ENCODE measurements at places on chromosomes 1 and 21. TPM values are rescaled to one million over a fixed set of nuclear protein-coding genes. Genes with fewer than 3 reads are reported as not detected.

DNA sequence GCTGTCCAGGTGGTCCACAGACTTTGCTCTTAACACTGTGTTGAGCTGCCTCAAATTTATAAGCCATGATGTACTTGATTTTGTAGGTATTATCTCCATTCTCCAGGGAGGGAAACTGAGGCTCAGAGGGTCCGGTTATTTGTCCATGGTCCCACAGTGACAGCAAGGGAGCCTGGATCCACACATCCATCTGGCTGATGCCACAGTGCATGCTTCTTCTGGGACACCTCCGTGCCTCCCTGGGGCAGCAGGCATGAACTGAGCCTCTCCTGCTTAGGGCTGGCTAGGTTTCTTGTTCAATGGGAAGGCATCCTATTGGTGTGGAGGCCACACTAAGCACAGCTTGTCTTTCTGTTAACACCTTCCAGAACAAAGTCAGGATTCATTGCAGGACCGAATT, 317.3 kb downstream of the AJAP1 start:
- no peak for DNase-seq

- no peak for DNase-seq
Measured at GRCh38 chr1:229192031-229192430, 78.9 kb upstream of the RAB4A start.

DNA sequence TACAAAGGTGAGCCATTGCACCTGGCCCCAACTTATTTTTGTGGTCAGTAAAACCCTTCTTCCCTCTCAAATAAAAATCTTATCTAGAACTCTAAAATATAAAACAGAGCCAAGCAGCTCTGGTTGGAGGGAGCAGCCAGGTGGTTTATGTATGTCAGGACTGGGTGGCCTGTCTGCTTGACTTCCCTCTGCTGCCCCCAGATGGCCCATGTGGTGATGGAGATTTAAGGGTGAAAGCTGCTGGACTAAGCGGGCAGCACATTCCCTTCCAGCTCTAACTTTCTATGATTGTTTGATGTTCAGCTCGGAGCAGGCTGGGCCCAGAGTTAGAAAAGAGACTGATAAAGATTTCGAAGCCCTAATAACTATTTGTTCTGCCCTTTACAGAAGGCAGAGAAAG, 11.9 kb upstream of the PAQR6 start:
- DNase-seq, result no peak

Gene SAMSN1
- polyA plus RNA-seq, result not detected

DNA sequence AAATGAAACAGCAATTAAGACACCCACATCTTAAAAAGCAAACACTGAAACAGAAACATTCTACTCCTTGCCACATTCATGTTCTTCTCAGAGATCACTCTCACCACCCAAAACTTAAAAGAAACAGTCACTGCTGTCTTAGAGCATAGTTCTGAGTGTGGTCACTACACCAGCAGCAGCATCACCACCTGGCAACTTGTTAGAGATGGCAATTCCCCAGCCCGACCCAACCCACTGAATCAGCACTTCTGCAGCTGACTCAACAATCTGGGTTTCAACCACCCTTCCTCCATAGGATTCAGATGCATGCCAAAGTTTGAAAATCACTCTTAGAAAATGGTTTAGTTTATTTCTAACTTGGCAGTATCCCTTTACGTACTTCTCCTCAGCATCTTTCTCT, 126.1 kb downstream of the CDC42BPA start:
- DNase-seq, result peak; percentile 94

DNA sequence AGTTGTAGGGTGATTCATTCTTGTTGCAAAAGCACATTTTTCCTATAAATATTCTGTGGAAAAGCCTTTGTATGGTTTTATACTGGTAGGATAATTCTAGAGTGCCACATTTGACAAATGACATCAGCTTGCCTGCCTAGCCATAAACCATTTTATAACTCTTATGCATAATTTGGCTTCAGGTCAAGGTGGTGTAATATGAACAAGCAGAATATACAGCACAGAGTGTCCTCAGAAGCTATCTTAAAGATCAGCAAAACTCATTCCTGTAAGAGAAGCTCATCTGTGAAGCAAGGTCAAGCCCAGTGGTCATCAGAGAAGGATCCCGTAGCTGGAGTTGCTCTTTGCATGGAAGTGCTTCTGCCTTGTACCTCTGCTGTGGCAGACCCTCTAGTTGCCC, 24.0 kb upstream of the C1orf21 start:
- no peak for DNase-seq

- DNase-seq, result no peak
Measured at GRCh38 chr1:208500375-208500774, 256.2 kb upstream of the PLXNA2 start.

DNA sequence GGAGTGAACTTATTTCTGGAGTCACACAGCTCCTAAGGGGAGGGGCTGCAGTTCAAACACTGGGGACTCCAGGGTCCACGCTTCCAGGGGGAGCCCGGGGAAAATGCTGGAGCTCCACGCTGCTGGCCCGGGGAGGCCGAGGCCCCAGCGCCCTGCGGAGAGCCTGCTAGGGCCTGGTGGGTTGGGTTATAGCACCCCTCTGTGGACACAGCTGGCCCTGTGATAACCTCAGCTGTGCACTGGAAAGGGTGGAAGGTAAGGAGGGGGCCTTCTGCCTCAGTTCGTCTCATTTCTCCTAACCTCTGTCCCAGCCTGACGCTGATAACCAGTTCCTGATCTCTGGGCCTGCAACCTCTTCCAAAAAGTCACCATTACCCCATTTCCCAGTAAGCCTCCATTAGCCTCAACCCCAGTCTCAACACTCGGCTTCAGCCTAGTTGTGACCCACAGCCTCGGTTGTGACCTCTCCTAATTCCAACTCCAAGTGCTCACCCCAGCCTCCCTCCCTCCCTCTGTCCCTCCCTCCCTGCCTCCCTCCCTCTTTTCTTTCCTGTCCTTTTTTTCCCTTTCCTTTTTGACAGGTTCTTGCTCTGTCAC, 7.1 kb downstream of the NBL1 start:
- no peak for DNase-seq

- DNase-seq, result no peak
Measured at GRCh38 chr1:113040718-113041412, 32.1 kb upstream of the LRIG2 start.

DNA sequence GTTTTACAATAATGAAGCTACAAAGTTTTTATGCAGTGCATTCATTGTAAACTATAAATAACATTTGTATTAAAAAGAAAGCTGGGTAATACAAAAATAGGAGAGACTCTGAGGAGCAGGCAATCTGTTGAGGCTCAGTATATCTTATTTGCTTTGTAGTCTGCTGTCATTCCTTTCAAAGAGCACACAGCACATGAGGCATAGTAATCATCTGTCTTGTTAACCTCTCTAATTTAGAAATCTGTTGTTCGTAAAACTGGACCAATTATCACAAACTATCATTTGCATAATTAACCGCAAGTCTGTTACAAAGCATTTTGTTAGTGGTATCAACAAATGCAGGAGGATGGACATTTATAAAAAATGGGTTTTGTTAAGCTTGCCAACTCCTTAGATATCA, 51.0 kb downstream of the SELENOF start:
- no peak for DNase-seq

DNA sequence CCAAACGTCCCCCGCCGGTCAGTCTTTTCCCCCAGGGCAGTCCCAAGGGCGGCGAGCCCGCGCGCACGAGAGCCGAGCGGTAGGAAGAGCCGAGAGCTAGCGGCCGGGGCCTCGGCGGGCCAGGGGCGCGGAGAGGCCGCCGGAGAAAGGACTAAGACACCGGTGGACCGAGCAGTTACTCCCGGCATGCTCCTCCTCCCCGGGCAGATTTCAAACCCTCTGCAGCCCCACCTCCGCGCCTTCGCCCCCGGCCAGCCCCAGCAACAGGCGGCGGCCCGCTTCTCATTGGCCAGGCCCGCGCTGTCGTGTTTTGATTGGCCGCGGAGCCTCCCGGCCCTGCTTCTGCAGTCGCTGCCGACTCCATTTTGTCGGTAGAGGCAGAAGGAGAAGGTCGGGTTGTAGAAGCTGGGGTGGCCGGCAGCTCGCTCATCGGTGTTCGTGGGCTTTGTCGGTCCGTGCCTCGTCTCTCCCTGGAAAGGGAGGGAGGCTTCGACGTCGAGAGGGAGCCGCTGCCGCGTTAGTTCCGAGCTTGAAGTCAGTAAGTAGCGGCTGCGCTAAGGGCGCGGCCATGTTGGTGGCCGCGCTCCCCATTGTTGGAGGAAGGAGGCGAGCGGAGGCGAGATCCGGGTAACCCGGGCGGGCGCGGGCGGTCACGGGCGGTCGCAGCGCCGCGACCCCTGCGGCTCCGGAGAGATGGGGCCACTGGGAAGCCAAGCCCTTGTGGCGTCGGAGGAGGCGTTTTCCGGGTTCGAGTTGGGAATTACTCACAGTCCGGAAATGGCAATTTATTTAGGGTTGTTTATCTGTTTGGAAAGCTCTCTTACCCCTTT, at the start of gene PNRC2:
PNRC2 (plus strand) TSS at position 368 of the 830 bp plus-strand sequence. CDS start 1,630 bp downstream, outside the sequence.
- peak; percentile 86 for DNase-seq

DNA sequence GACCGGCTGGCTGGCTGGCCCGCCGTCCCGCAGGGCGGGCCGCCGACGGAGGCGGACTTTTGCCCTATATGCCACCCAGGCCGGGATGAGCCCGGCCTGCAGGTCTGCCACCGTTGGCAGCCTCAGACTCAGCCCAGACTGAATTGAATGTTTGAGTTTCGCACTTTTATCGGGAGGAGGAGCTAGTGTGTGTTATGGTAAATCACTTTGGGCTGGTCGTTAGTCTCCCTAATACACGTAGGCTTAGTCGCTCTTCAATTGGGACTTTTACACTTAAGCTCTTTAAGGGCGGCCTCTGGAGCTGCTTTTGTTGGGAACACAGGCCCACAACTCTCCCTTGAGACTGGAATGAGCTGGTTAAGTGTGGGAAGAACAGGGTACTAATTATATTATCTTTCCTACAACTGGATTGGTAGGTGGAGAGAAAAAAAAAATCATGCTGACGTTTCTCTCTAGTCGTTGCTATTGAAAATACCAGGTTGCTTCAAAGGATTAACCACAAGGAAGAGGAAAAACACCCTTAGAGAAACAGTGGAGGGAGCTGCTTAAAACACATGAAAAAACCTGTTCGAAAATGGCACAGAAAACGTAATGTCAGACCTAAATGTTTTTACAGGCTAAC, 1.4 kb upstream of the IRF2BP2 start:
- no peak for DNase-seq

DNA sequence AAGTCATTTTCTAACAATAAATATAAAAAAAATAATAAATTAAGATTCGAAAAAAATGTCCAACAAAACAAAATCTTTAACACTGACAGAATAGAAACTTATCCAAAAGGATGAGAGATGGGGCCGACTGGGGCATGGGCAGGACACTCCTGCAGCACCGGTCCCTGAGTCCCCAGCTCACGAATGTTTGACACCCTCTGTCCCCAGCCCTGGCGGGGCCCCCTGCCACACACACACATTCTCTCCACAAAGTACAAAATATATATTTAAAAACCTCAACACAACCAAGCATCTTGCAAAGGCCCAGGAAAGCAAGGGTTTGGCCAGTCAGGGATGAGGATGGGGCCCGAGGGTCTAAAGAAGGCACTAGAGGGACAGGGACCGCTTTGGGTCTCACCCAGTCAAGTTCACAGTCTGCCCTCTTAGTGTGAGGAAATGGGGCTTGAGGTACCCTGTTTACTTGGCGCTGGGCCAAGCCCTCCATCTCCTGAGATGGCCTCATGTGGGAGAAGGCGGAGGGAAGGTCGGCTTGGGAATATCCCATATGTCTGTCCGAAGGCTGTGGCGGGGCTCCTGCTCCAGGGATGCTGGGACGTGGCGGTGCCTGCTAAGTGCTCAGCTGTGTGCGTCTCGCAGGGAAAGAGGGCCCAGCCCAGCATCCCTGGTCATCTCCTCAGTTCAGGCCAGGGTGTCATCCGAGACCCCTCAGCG, 31.3 kb downstream of the EPHA2 start:
- no peak for DNase-seq

Gene TDRD10
- polyA plus RNA-seq, result not detected

- DNase-seq, result peak; percentile 66
Measured at GRCh38 chr1:66521721-66522365, 12.1 kb upstream of the SGIP1 start.

DNA sequence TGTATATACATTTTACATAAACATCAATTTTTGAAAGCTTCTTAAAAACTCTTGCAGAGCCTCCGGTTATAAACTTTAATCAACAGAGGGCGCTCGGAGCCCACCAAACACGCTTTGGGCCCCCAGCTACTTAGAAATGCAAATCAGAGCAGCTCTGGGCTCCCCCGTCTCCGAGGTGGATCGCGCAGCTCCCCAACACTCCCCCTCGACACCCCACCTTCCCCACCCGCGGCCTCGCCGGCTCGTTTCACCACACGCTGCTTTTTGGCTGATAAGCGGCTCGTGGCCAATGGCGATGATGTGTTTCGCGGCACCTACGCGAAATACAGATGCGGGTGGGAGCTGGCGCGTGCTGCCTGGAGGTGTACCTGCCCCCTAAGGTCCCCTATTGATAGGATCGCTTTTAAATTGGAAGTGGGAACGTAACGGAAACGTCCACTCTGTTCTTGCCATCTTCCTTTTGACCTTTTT, 1.7 kb upstream of the KIF26B start:
- no peak for DNase-seq

Gene NGF
- polyA plus RNA-seq, result 6.7 TPM

DNA sequence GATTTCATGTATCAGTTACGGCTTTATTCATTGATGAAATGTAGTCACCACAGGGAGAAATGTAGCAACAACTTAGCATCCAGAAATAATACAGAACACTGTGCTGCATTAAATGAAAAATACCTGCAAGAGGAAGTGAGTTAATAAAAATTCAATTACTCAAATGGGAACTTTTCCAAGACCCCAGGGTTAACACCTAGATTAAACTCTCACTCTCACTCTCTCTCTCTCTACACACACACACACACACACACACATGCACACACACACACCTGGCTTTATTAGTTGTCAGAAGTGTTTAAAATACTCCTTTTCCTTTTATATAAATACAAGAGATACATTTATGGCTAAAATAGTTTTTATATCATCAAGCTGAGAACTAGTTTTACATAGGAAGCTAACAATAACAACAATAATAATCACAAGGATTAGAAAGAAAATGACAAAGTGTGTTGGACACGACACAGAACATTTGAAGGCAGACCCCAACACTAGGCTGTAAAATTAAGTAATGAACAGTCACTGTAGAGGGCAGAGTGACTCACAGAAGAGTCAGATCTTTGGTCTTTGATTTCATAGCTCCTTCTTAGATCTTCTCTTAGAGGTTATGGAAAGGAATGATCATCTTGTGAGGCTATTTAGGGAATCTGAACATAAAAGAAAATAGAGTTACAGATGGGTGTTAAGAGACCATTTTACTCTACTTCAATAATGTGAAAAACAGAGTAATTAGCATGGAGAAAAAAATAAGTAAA, 1266.0 kb upstream of the ADGRL2 start:
- no peak for DNase-seq

DNA sequence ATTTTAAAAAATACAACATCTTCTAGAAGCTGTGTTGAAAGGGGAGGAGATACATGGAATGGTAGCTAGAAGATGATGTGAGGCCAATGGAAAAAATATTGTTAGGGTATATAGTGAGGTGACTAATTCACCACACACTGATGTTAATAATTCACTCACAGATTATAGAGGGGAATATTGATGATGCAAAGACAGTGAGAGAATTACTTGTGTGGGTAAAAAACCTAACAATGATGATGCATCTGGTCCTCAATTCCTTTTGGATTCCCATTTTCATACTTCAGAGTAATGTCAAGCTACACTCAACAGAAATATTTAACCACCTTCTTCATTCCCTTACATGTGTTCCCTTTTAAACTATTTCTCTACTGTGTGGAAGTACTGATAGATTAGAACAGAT, 169.5 kb upstream of the DPYD start:
- peak; percentile 11 for DNase-seq

- no peak for DNase-seq
Measured at GRCh38 chr21:45515241-45516061, 26.8 kb downstream of the SLC19A1 start.

- DNase-seq, result peak; percentile 59
Measured at GRCh38 chr1:106937104-106937503, 119.4 kb upstream of the PRMT6 start.

- no peak for DNase-seq
Measured at GRCh38 chr1:55500601-55501000, 285.4 kb upstream of the USP24 start.

Measured in AG04450 (cell line).